ENCODE measurements at places on chromosomes 5 and 9. TPM values are rescaled to one million over a fixed set of nuclear protein-coding genes. Genes with fewer than 3 reads are reported as not detected.

The CTNND2 gene
- 0.03 TPM for total RNA-seq

The PAXX gene
- total RNA-seq, result 15.1 TPM

- no peak overlapping the region for H3K4me3 ChIP-seq
- H3K4me1 ChIP-seq, result no peaks in the 10 kb centered on the region
- no peak for DNase-seq
- H3K27me3 ChIP-seq, result no peaks in the 10 kb centered on the region
Observed at GRCh38 chr5:152140347-152140746, 215.7 kb upstream of the GLRA1 start.

The TSSK1B gene
- total RNA-seq, result 0.13 TPM

DNA sequence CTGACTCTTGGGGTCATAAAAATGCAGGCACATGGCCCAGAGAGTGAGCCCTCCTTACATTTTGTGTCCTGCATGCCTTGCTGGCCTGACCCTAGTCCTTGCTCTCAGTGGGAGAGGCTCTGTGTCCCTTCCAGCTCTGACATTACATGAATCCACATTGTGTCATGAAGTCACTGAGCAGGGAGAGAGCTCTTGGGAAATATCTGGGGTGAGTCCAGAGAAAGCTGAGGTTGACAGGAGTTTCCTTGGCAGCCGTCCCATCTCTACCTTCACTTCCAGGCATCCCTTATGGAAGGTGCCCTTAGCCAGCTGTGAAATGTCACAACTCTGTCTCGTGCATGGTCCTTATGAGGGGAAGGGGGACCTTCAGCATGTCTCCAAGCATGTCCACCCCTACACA, 41.0 kb downstream of the FAT2 start:
- 0 out of 2 replicates have a peak, but pooled peaks cover 7% of the 10 kb centered on the region for H3K27me3 ChIP-seq
- DNase-seq, result no peak
- no peak overlapping the region for H3K27ac ChIP-seq
- no peak overlapping the region for H3K4me3 ChIP-seq
- H3K36me3 ChIP-seq, result no peaks in the 10 kb centered on the region

The IL9 gene
- not detected for total RNA-seq

GRCh38 chr5:32531885-32532520, 53.4 kb upstream of the SUB1 start:
- no peaks in the 10 kb centered on the region for H3K27me3 ChIP-seq
- no peak overlapping the region for H3K27ac ChIP-seq
- peak; percentile 38 for DNase-seq
- H3K4me3 ChIP-seq, result no peak overlapping the region
- no peaks in the 10 kb centered on the region for H3K36me3 ChIP-seq
- H3K4me1 ChIP-seq, result peaks cover 10% of the 10 kb centered on the region

The DPYSL3 gene
- 125 TPM for total RNA-seq

The EPB41L4B gene
- total RNA-seq, result 4.1 TPM

The ANXA2R gene
- 2.5 TPM for total RNA-seq

GRCh38 chr9:8605096-8605495, 805.5 kb upstream of the DMAC1 start:
- no peaks in the 10 kb centered on the region for H3K36me3 ChIP-seq
- H3K4me1 ChIP-seq, result no peaks in the 10 kb centered on the region
- no peak for DNase-seq
- H3K27me3 ChIP-seq, result no peaks in the 10 kb centered on the region

DNA sequence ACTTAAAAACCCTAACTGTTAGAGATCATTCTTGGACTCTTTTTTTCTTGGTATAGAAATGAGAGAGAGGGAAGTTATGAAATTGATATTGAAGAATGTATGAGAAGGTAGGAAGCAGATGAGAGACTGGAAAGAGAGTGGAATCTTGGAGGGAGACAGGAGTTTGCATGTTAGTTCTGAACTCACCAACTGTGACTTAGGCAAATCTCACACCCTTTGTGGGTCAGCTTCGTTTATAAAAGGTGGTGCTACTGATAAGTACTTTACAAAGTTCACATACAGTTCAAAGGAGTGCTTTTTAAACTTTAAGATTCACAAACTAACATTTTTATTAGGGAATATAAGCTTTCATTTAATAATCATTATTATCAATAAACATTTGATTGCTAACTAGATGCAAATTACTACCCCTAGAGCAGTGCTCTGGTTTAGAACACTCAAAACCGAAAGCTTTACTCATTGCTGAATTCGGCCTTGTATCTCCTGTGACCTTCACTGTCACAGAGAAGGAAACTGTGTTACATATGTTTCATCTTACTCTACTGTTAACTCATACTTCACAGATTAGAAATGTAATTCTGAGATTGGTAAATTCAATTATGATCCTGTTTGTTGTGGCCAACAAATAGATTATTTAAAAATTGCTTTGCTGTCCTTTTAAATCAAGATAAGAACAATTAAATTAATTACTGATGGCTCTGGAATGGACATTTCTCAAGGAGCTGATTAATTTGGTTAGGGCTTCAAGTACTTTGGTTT, 143.2 kb downstream of the RMI1 start:
- 0 out of 2 replicates have a peak, but pooled peaks cover 9% of the 10 kb centered on the region for H3K4me1 ChIP-seq
- DNase-seq, result no peak
- H3K27ac ChIP-seq, result no peak overlapping the region
- H3K36me3 ChIP-seq, result no peaks in the 10 kb centered on the region

- H3K27ac ChIP-seq, result no peak overlapping the region
- no peaks in the 10 kb centered on the region for H3K4me1 ChIP-seq
- no peaks in the 10 kb centered on the region for H3K36me3 ChIP-seq
- H3K27me3 ChIP-seq, result no peaks in the 10 kb centered on the region
- no peak overlapping the region for H3K4me3 ChIP-seq
Observed at GRCh38 chr5:6831678-6832671, 118.7 kb downstream of the TENT4A start.

The MARCOL gene
- not detected for total RNA-seq

- H3K4me3 ChIP-seq, result no peak overlapping the region
- DNase-seq, result no peak
- no peaks in the 10 kb centered on the region for H3K36me3 ChIP-seq
Observed at GRCh38 chr5:8840237-8840636, 705.6 kb downstream of the SEMA5A start.

DNA sequence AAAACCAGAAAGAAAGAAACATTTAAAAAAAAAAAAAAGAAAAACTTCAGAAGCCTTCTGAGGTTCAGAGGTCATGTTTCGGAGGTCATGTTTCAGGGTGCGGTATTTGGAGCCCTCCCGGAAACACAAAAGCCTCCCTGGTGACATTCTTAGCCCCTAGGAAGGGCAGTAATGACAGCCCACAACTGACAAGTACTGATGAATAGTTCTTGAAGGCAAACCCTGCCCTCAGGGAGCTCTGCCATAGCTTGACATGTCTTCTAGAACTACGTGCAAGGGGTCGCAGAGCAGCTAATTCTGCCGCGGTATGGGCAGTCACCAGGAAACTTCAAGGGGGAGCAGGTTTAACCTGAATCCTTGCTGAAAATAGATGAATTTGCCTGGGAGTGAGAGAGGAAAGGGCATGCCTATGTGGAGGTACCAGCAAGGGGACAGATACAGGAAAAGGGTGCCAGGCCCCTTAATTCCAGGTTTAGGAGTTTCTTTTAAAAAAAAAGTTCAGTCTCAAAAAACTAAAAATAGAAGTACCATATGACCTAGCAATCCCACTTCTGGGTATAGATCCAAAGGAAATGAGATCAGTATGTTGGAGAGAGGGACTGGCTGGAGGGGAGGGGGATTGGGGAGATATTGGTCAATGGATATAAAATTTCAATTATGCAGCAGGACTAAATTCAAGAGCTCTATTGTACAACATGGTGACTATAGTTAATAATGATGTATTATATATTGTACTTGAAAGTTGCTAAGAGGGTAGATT, 98.4 kb downstream of the C9orf152 start:
- DNase-seq, result no peak
- no peak overlapping the region for H3K4me3 ChIP-seq

GRCh38 chr9:5435912-5436311, 1.8 kb downstream of the PLGRKT start:
- H3K27ac ChIP-seq, result no peak overlapping the region
- H3K27me3 ChIP-seq, result no peaks in the 10 kb centered on the region
- H3K36me3 ChIP-seq, result peaks cover 16% of the 10 kb centered on the region
- H3K4me1 ChIP-seq, result peaks cover 15% of the 10 kb centered on the region
- H3K4me3 ChIP-seq, result no peak overlapping the region

DNA sequence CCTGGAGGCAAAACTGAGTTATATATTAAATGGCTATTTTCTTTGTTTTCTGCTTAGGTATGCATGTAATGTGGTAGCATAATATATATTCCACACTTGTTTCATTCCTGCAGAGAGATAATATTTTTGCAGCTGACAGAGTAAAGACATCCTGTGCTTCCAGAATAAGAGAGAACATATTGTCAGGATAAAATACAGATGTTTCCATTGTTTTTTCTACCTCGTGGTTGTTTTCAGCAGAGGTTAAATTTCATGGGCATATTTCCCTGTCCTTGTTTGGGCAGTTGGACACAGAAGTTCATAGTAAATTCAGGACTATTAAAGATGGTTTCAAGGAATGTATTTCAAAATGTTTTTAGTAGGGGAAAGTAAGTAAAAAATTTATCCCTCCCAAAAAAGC, 47.6 kb upstream of the MEGF10 start:
- H3K27ac ChIP-seq, result no peak overlapping the region
- H3K4me1 ChIP-seq, result no peaks in the 10 kb centered on the region
- DNase-seq, result no peak
- no peaks in the 10 kb centered on the region for H3K27me3 ChIP-seq
- no peaks in the 10 kb centered on the region for H3K36me3 ChIP-seq
- no peak overlapping the region for H3K4me3 ChIP-seq

DNA sequence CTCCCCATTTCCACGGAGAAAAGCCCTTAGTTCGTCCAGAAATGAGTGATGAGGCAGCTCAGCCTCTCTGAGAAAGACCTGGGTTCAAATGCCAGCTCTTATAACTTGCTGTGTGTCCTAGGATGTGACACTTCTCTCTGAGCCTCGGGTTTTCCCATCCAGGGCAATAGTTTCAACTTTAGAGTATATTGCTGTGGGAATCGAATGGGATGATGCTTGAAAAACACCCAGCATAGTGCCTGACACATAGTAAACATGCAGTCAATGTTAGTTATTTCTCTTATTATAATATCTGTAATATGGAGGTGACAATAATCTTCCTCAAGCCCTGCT, 430 bp upstream of the MAPKAP1 start:
- peaks cover 3% of the 10 kb centered on the region for H3K4me1 ChIP-seq
- H3K27ac ChIP-seq, result no peak overlapping the region
- H3K4me3 ChIP-seq, result peak overlapping the region; percentile 75
- peaks cover 9% of the 10 kb centered on the region for H3K36me3 ChIP-seq

- H3K27me3 ChIP-seq, result no peaks in the 10 kb centered on the region
- H3K4me3 ChIP-seq, result no peak overlapping the region
- H3K36me3 ChIP-seq, result no peaks in the 10 kb centered on the region
- H3K4me1 ChIP-seq, result peaks cover 7% of the 10 kb centered on the region
- no peak for DNase-seq
- H3K27ac ChIP-seq, result no peak overlapping the region
Observed at GRCh38 chr5:38370358-38371100, 112.2 kb downstream of the EGFLAM start.

GRCh38 chr9:17832812-17833211, 253.9 kb downstream of the SH3GL2 start:
- DNase-seq, result no peak
- no peaks in the 10 kb centered on the region for H3K27me3 ChIP-seq
- H3K36me3 ChIP-seq, result no peaks in the 10 kb centered on the region
- no peak overlapping the region for H3K4me3 ChIP-seq
- no peaks in the 10 kb centered on the region for H3K4me1 ChIP-seq
- H3K27ac ChIP-seq, result no peak overlapping the region

DNA sequence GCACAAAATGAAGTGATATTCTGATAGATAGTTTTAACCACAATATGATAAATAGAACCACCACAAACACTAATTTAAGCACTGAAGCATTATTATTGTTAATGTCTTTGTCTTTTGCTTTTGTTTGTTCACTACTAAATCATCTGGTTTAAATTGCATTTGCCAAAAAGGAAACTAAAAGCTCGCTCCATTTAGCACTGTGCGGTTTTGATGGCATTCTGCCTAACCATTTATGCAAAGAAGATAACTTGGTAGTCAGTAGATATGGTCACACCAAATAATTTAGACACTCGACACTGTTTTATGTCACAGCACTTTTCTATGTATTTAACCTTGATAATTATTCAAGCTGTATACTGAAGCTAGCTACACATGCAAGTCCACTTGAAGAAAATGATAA, 849.8 kb upstream of the CDH6 start:
- H3K4me1 ChIP-seq, result no peaks in the 10 kb centered on the region
- H3K36me3 ChIP-seq, result no peaks in the 10 kb centered on the region
- DNase-seq, result no peak

GRCh38 chr9:93164085-93164484, 19.9 kb upstream of the WNK2 start:
- H3K36me3 ChIP-seq, result no peaks in the 10 kb centered on the region
- no peak for DNase-seq
- H3K27me3 ChIP-seq, result no peaks in the 10 kb centered on the region
- no peak overlapping the region for H3K4me3 ChIP-seq
- H3K4me1 ChIP-seq, result peaks cover 9% of the 10 kb centered on the region

Data from SJSA1 (cell line).